HTR-8/SVneo (cell line): ENCODE measurements at places on chromosomes 11 and 22.

DNA sequence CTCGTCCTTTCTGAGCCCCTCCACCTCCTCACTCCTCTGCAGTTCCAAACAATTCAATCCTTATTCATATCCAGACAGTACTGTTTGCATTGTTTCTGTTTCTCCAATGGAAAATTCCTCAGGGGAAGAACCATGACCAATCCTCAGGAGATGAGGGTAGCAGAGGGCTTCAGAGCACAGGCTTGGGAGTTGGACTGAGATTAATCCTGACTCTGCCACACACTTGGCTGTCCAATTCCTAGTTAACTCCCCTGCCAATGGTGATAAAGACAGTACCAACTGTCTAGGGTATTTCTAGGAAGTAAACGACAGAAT, 58.0 kb downstream of the MICAL3 start:
- no peak for DNase-seq

- DNase-seq, result no peak
Observed at GRCh38 chr11:118917481-118918127, 8.1 kb downstream of the BCL9L start.

DNA sequence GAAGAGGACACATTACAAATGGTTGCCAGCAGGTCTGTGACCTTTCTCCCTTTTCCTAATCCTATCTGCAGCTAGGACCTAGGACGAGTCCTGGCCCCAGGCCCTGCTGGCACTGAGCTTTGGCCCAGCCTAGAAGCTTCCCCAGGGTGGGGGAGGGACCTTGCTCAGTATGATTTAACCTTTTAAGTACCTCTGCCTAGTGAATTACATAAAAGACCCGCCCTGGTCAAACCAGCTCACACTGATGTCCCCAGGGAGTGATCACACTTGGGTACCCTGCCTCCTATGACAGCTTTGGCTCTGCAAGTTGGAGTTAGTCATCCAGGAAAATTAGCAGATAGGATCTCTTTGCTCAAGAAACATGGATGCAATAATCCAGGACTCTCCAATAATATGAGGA, 21.9 kb downstream of the ASCC2 start:
- DNase-seq, result no peak

DNA sequence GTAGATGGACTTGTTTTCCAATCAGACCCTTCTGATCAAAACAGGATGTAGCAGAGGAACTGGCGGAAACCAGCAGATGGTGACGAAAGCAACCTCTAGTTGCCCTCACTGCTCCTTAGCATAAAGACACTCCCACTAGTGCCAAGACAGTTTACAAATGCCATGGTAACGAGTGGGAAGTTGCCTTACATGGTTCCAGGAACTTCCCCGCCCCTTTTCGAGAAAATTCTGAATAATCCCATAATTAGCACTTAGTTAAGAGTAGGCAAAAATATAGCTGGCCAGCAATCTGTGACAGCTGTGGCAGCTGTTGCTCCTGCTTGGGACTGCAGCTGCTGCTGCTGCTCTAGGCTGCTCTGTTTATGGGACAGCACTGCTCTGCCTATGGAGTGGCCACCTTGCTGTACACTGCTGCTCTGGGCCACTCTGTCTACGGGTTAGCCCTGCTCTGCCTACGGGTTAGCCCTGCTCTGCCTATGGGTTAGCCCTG, 33.4 kb upstream of the SORL1 start:
- no peak for DNase-seq

- DNase-seq, result no peak
Observed at GRCh38 chr22:19700790-19701419, 13.4 kb upstream of the SEPTIN5 start.

- peak; percentile 79 for DNase-seq
Observed at GRCh38 chr22:43263645-43264514, 76.9 kb upstream of the TTLL12 start.

GRCh38 chr11:62930157-62930556, 9.0 kb upstream of the CHRM1 start:
- DNase-seq, result no peak

- no peak for DNase-seq
Observed at GRCh38 chr11:55697817-55698216, 35.8 kb downstream of the OR4C6 start.

- DNase-seq, result peak; percentile 73
Observed at GRCh38 chr22:45645526-45646414, 25.9 kb upstream of the ATXN10 start.

DNA sequence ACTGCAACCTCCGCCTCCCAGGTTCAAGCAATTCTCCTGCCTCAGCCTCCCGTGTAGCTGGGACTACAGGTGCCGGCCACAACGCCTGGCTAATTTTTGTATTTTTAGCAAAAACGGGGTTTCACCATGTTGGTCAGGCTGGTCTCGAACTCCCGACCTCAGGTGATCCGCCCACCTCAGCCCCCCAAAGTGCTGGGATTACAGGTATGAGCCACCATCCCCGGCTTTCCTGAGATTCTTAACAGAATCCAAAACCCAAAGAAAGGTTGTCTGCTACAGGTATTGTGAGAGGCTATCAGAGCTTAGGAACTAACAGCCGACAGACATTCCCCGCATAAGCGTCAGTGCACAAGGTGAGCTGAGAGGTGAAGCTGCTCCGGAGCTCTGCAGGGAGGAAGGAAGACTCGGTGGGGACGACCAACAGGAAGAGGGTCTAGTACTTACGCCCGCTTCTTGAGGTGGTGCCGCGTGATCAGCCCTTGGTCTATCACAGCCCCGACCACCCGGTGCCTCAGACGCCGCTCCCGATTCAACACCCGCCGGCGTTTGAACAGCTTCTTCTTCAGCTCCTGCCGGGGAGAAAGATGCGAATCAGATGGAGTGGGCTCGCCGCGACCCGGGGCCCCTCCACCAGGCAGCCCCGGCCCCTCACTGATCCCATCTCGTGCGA, 470 bp downstream of the C11orf98 start:
- peak; percentile 56 for DNase-seq

DNA sequence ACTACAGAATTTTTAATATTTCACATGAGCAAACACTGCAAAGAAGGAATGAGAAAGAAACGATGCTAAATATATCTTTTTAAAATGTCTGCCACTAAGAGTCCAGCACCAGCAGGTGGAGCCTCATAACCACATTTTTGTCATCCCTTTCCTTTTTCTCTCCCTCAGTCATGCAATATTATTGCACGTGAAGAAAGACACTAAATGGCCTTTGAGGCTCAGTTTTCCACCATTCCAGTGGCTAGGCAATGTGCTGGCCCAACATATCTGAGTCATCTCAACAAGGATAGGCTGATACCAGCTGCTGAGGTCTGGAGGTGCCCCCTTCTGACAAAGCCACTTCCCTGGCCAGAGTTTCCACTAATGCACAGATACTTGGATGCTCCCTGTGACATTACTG, 1.8 kb downstream of the ALKBH8 start:
- peak; percentile 46 for DNase-seq

DNA sequence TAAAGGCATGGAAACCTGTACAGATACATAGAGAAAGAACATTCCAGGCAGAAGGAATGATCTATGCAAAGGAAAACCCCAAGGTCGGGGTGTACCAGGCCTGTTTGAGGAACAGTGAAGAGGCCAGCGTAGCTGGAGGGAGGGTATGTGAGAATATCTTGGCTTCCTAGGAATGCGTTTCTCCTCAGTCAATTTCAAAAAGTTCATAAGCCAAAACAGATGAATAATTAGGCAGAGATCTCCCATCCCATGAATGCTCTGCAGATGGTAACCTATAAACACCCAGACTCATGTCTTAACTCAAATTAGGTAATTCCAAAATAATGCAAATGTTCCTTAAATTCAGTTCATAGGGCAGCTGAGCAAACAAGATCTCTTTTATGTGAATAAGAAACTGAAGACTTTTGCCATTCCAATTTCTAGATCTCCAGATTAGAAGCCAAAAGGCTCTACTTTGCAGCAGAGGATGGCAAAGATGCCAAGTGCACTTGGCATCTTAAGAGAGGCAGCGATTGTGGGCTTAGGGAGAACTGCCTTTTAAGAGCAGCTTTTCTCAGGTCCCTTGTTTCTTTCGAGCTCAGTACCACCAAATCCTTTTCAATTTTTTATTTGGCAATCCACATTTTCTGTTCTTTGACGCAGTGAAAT, 13.2 kb downstream of the FAM118B start:
- DNase-seq, result no peak

GRCh38 chr11:46637546-46637945, 20.2 kb downstream of the ATG13 start:
- no peak for DNase-seq

DNA sequence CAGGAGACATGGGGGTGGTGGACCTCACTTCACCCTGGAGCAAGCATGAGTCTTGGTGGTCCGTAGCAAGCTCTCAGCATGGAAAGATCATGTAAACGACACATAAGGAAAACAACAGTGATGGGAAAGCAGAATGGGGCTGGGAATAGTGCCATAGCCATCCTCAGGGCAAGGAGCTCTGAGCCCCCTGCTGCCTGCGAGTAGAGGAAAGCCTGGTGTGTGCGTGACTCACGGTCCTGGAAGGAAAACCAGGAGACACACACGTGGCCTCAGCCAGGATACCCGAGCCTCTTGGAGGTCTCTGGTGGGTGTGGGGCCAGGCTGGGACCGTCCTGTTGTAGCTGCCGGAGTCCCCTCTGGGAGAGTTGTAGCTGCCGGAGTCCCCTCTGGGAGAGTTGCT, 12.4 kb downstream of the SHANK3 start:
- no peak for DNase-seq

DNA sequence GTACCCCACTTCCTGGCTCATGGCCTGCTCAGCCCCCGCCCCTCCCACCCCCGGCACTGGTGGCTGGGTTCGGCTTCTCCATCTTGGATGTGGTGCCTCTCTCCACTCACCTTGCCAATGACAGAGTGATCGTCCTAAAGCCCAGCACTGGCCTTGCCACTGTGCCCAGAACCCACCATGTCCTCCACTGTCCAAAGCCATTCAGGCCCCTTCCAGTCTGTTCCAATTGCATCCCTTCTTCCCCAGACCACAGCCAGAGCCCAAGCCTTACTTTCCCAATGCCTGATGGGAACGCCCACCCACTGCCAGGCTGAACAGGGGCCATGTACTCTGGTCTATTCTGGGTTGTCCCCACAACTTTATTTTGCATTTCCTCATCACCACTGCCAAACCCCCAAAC, 625.8 kb upstream of the B3GAT1 start:
- DNase-seq, result no peak

DNA sequence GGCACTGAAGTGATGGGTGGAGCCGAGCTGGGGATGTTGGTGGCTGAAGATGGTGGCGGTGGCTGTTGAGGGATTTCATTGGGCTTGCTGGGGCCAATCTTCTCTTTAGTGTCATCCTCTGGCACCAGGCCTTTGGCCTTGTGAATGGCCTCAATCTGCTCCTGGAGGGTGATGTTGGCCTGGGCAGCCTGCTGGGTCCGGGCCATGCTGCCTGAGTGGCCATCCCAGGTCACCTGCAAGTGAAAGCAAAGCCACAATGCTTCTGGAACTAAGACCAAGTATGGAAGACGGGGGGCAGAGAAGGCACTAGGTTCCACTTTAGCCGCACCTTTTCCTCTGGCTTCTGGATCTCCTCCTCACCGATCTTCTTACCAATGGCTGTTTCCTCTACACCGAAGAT, 12.1 kb upstream of the TBC1D10A start:
- no peak for DNase-seq

- no peak for DNase-seq
Observed at GRCh38 chr11:82308979-82309378, 424.7 kb downstream of the FAM181B start.

DNA sequence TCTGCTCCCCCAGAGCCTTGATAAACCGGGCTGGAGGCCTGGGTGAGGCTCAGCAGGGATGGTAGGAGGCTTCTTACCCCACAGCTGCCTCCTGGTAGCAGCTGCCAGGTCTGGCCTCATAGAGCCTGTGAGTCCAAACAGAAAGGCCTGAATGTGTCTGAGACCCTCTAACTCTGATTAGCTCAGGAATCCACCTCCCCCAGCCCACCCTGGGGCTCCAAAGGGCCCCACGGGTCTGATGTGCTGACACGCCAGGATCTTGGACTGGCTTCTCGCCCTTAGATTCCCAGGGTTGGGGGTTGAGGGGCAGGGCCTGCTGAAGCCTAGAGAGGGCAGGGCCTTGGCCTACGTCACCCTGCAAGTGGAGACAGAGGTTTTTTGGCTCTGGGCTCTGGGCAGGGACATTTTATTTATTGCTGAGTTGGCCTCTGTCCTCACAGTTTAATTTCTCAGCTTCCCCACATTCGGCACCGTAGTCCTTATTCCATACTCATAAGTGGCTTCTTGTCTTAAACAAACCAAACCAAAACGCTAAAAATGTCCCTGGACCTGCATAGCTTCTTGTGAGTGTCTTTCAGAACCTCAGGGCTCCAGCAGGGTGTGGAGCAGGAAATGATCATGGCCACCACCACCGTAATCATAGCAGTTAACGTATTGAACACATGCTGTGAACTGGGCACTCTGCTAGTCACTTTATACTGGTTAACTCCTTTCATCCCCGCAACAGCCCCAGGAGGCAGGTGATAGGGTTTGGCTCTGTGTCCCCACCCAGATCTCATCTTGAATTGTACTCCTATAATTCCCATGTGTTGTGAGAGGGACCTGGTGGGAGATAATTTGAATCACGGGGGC, 25.1 kb downstream of the KIAA1671 start:
- DNase-seq, result no peak

DNA sequence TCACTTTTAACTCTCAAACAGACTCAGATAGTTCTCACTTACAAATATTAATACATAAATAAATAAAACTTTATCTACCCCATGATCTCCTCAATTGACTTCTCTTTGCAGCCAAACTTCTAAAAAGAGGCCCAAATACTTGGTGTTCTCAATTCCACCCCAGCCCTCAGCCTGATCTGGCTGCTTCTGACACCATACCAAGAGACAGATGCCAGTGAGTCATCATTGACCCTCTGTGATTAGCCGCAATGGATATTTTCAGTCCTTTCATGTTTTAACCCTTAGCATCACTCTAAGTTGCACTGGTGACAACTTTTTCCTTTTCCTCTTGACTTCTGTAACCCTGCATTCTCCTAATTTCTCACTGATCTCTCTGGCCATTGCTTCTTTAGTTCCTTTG, 184.1 kb upstream of the ARHGAP20 start:
- no peak for DNase-seq

- no peak for DNase-seq
Observed at GRCh38 chr22:44281768-44282637, 30.7 kb downstream of the SHISAL1 start.

- no peak for DNase-seq
Observed at GRCh38 chr11:65585396-65586246, 9.8 kb downstream of the EHBP1L1 start.

DNA sequence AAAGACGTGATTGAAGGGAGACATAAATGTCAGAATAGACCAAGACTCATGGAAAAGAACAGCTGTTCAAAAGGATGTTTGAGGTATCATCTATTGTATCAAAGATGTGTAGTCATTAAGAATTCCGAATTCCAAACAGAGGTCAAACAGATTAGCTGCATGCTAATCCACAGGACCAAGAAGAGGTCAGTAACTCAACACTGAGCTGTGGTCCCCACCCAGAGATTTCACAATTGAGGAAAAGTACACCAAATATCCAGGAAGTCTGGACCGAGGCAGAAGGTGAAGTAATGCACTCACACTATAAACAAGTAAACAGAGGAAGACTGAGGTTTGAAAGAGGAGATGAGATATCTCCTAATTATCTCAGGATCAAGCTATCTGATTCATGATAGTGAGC, 29.6 kb upstream of the OR5P2 start:
- no peak for DNase-seq
